ENCODE measurements at places on chromosomes 16 and 17.
A peak's percentile ranks its signal among the peaks of the same experiment; 100 is the strongest.

GRCh38 chr17:37574427-37574826 lies 34.8 kb downstream of the SYNRG start:
- no peak for DNase-seq

- no peak for DNase-seq
These were observed 19.0 kb upstream of the MON1B start for GRCh38 chr16:77171745-77172635.

GRCh38 chr16:8958344-8959167 lies 5.2 kb downstream of the USP7 start:
- no peak for DNase-seq

GRCh38 chr16:26717826-26718225 lies 348.9 kb upstream of the C16orf82 start:
- DNase-seq = no peak

DNA sequence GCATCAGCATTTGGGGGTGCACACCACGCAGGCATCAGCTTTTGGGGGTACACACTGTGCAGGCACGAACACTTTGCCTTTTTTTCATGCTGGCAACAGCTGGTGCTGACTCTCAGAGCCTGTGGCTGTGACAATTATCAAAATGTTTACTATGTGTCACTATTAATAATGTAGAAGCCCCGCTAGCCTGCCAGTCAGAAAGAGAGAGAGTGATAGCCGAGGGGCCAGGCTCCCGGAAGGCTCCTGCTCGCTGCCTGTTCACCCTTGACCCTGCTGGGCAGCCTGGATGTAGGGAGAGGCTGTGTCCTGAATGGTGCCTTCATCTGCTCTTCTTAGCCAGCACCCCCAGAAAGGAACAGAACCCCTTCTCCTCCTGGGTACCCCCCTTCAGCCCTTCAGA lies 61.9 kb downstream of the SDK2 start:
- no peak for DNase-seq

DNA sequence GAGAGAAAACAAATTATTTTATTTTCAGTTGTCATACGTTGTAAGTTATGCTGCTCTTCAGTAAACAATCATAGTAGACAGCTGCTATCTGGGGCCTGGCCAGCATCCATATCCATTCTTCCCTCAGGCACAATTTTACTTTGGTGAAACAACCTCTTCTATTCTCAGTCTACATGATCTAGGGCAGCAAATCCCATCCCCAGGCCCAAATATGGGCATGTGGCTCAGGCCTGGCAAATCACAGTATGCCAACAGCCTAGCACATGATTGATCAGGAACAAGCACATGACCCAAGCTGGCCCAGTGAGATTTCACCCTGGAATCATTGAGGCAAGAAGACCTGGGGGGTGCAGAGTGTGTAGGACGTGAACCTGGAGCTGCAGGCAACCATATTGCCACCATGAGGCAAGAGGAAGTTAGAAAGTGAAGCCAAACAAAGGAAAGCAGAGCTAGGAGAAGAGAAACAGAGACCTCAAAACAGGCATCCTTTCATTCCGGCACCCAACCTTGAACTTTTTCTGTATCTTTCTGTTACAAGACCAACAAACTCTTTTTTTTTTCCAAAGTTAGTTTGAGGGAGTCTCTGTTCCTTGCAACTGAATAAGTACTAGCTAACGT lies 10.3 kb upstream of the ABCC12 start:
- no peak for DNase-seq

- peak; percentile 98 for DNase-seq
These were observed 424 bp downstream of the HOXB2 start for GRCh38 chr17:48544349-48545021.

DNA sequence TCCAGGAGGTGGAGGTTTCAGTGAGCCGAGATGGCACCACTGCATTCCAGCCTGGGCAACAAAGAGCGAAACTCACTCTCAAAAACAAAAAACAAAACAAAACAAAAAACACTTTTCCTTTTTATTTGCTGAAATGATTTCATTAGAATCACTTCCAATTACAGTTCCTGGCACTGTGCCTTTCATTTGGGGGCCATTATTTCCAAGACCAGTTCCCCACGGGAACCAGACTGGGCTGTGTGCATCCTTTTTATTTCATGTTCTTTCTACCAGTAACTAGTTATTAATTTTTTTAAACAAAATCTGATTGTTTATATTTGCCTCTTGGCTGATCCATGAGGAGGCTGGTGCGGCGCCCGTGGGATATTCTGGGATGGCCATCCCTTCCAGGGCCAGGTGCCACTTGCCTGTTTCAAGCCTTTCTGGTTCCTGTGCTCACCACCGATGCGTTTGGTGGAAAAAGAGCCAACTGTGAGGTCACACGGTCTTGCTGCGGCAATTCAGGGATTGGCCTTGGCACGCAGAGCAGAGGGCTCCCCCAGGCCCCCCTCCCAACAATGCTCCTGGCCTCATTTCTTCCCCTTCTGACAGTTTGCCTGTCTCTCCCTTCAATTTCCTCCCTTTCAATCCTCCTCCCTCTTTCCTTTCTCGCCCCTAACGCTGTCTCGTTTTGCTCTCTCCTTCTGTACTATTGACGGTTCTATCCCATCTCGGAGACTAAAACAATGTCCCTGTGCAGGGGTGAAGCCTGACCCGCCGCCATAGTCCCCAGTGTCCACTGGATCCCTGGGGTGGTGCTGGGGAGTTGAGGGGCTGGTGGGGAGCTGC lies 13.4 kb downstream of the UBALD1 start:
- no peak for DNase-seq
